NCI-H2171 (cell line): ENCODE measurements at places on chromosomes 4 and X.

- DNase-seq = no peak
Observed at GRCh38 chr4:142752202-142752786, 93.8 kb downstream of the INPP4B start.

GRCh38 chr4:40377512-40378365 is 42.6 kb downstream of the CHRNA9 start:
- DNase-seq = no peak

DNA sequence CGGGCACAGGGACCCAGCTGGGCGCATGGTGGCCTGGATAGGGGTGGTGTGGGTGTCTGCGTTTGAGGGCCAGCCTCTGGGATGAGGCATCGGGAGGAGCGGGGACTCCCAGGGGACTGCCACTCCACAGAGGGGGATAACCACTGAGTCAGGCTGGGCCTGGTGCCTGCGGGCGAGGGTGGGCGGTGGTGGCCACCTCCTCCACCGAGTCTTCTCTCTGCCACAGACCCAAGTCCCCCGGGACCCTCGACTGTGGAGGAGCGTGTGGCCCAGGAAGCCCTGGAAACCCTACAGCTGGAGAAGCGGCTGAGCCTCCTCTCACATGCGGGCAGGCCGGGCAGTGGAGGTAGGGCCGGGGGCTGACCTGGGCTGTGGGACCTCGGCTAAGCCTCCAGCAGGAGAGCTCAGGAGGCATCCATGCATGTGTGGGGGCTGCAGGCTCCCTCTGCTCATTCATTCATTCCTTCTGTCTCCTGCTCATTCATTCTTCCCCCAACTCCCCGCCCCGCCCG is 26.4 kb downstream of the DOK7 start:
- no peak for DNase-seq

DNA sequence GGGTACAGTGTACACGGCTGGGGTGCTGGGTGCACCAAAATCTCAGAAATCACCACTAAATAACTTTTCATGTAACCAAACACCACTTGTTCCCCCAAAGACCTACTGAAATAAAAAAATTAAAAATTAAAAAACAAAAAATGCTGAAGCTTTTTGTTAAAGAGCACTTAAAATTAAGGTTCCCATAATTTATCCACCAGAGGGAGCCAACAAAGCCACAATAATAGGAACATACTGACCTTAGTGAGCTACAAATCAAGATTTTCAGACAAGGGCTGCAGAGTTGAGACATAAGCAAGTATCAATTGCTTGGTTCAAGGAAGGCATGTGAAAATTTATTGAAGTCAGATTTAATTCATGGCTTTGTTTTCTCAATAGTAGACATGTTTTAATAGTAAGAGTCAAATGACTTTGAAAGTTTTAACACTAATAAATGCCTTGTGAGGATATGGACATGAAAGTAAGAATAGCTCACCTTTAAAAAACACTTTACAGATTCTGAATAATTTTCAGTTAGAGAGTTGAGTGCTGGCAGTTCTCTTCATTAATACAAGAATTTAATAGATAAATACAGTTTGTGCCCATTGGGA is 43.0 kb upstream of the SCOC start:
- no peak for DNase-seq

DNA sequence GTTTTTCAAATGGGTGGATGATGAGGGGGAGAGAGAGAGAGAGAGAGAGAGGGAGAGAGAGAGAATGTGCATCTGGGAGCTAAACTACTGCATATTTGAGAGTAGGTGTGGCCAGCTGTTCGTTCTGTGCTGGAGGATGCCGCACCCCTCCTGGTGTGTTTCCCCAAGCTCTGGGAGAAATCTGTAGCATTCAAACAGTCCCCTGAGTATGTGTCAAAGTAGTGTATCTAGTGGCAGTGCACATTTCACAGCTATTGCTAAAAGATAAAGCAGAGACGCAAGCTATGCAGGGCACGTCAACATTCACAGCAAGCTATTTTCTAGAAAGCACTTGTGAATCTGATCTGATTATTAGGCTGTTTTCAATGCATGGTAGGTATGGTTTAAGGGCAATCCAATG is 83.5 kb upstream of the LIMCH1 start:
- no peak for DNase-seq

DNA sequence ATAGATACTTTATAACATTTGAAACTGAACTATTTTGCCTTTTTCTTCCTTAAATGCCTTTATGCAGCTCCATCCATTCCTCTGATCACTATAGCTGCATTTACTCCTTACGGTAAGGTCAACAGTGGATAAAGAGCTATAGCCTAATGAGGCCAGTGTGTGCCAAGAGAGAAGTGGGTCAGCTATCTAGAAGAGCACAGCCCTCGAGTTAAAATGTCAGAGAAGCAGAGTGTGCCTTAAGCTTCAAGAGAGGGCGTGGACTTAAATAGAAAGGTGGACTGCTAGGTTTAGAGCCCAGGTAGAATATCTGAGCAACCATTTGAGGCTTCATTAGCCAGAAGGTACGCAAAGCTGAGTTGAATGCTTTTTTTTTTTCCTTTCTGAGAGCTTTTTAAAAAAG is 347.4 kb downstream of the BMPR1B start:
- DNase-seq = no peak

GRCh38 chrX:12790885-12791256 is 341 bp upstream of the PRPS2 start:
- DNase-seq = no peak

DNA sequence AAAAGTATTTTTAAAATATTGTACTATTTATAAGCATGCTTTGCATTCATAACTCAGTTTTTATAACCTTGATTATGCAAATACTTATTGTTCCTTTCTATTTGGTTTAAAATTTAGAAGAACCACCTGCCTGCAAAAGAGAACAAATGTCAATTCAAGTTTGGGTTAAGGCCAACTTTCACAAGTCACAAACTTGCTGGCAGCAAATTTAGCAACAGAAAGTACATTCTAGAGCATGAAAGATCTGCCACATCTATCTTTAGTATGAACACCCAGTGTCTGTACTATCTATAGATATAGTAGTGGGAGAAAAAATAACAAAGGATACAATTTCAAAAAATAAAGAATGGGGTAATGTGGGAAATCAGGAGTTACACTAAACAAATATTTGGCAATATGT is 1014.2 kb downstream of the C4orf33 start:
- no peak for DNase-seq

DNA sequence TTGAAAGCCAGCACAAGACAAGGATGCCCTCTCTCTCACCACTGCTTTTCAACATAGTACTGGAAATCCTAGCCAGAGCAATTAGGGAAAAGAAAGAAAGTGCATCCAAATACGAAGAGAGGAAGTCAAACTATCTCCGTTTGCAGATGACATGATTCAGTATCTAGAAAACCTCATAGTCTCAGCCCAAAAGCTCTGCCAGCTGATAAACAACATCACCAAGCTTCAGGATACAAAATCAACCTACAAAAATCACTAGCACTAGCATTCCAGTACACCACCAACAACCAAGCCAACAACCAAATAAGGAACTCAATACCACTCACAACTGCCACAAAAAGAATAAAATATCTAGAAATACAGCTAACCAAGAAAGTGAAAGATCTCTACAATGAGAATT is 38.6 kb downstream of the COX7B2 start:
- no peak for DNase-seq

DNA sequence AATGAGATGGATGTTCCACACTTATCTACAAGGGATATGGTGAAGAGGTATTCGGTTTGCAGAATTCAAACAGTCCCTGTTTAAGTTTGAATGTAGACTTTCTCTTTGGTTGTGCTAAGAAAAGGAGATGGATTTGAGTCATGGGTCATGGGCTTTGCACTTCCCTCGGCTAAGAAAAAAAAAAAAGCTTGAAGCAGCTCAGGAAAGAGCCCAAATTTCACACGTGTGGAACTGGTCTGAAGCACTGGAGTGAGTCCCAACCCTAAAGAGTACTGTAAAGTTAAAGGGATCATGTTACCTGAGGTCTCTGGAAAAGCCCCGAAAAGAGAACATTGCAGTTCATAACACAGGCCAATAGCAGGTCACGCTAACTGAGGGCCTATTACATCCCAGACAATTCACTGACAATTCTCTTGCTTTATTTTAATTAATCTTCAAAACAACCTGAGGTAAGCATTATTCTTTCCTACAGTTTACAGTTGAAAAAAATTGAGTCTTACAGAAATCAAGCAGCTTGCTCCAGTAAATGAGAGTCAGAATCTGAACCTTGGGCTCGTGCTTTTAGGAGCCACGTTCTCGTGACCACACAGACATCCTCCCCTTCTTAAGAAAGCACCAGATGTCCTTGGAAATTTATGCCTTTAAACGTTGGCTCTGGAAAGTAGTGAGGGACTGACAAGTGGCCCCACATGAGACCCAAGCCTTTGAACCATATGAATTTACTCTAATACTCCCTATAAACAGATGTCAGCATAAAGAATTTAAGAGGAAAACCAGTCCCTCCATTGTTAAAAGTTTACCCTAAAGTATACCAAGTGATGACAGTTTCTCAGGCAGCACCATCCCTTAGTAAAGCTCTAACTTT is 89.3 kb downstream of the MAD2L1 start:
- no peak for DNase-seq

DNA sequence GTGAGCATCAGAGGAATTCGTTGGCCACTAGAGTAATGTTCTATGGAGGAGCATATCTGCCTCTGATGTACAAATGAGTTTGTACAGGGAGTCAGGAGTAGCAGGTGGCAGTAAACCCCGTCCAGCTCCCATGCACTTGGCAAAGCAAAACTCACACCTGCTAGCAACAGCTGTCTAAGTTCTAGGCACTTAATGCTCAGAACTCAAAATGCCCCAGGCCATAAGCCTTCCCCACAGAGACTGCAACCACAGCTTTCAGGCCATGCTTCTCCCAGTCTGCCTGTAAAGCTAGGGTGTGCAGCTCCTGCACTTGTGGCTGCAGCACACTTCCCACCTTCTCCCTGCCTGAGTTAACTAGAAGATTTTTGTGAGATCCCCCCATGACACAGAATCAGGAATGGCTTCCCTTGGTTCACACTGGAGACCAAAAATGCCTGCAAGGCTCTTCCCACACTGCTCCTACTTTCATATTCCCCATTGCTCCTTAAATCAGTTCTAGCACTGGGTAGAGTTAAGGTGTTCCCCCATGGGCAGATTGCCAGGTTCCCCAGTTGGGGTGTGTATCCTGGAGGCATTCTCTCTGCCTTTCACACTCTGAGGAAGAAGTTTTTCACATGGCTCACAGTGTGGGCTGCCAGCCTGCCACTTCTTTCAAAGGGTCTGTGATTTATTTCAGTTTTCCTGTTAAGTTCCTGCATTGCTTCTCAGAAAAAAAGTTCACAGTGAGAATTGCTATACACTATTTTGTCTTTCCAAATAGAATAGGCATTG is 189.9 kb downstream of the STPG2 start:
- DNase-seq = no peak
